ENCODE measurements at places on chromosomes 11 and 22. TPM values are rescaled to one million over a fixed set of nuclear protein-coding genes. Genes with fewer than 3 reads are reported as not detected.

- no peak for DNase-seq
Observed at GRCh38 chr11:9815486-9816136, 151.7 kb downstream of the SWAP70 start.

- peak; percentile 34 for DNase-seq
Observed at GRCh38 chr11:2688381-2689231, 11.2 kb downstream of the KCNQ1OT1 start.

UCP3 gene
- polyA plus RNA-seq, result 0.84 TPM

GRCh38 chr22:40345815-40346184 lies 500 bp upstream of the ADSL start:
- DNase-seq, result no peak

- no peak for DNase-seq
Observed at GRCh38 chr11:11813288-11813962, 28.3 kb upstream of the USP47 start.

DNA sequence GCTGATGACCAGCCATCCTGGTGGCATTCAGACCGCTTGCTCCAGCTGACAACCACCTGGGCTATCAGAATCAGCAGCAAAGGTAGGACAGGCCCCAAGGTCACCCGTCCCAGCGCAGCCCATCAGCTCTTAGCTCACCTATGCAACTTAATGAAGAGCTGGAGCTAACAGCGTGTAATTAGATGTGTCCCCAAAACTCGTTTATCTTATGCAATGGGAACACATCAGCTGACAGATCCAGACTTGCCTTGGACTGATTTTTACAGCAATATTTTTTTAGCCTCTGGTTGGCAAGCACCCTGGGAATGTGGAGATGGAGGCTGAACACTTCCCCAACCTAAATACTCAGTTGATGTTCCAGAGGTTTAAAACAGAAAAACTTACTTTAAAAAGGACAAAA lies 76.0 kb downstream of the PACSIN2 start:
- DNase-seq, result no peak
